Prostate gland (tissue), 2 donors: ENCODE measurements at places on chromosomes 1 and 21.

DNA sequence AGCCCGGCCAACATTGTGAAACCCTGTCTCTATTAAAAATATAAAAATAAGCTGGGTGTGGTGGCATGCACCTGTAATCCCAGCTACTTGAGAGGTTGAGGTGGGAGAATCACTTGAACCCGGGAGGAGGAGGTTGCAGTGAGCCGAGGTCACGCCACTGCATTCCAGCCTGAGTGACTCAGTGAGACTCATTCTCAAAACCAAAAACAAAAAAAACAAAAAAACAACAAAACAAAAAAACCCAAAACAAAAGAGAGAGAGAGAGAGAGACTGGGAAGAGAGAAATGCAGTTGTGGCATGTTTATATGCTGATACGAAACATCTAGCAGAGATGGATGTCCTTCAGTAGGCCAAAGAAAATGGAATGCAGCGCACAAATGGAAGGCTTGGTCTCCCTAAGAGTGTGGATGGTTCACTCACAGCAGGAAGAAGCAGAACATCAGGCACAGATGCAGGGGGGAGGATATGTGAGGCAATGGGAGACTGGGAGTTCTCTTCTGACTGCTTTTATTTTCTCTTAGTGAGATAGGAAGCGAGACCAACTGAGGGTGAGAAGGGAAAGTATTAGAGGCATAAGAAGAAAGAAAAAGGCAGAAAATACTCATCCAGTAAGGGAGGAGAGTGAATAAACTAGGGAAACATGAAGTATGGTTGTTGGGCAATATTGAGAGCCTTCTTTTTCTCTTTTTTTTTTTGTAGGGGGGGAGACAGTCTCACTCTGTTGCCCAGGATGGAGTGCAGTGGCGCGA is 16.0 kb downstream of the THEM4 start:
- DNase-seq, result no peak

DNA sequence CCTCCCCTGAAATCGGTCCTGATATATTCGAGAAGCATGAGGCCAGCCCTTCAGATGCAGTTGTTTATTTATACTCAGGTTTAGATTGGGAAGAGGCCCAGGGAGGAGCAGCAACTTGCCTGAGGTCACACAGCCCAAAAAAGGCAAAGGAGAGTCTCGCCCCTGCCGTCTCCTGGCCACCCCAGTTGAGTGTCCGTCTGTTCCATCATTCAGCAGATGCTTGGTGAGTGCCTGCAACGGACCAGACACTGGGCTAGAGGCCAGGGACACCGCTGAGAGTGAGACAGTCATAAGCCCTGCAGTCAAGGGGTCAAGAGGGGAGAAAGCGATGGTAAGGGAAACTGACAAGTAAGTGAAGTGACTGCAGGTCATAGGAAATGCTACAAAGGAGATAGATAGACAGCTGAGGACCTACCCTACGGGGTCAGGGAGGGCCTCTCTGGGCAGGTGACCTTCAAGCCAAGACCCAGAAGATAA is 15.4 kb upstream of the SELENON start:
- no peak for DNase-seq

- no peak for DNase-seq
These were observed 176.5 kb downstream of the NPHP4 start for GRCh38 chr1:5815716-5816115.

DNA sequence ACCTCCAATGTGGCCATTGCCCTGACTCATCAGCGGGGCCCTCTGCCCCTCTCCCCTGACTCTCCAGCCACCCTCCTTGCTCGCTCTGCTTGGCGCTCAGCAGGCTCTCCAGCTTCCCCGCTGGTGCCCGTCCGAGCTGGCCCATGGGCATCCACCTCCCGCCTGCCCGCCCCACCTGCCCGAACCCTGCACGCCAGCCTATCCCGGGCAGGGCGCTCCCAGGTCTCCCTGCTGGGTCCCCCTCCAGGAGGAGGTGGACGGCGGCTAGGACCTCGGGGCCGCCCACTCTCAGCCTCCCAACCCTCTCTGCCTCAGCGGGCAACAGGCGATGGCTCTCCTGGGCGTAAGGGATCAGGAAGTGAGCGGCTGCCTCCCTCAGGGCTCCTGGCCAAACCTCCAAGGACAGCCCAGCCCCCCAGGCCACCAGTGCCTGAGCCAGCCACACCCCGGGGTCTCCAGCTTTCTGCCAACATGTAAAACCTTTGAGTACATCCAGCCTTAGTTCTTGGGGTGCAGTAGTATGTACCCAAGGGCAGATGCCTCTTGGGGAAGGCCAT is 10.8 kb downstream of the HCN3 start:
- no peak for DNase-seq

- no peak for DNase-seq
These were observed 6.9 kb upstream of the NHLH2 start for GRCh38 chr1:115847787-115848186.

DNA sequence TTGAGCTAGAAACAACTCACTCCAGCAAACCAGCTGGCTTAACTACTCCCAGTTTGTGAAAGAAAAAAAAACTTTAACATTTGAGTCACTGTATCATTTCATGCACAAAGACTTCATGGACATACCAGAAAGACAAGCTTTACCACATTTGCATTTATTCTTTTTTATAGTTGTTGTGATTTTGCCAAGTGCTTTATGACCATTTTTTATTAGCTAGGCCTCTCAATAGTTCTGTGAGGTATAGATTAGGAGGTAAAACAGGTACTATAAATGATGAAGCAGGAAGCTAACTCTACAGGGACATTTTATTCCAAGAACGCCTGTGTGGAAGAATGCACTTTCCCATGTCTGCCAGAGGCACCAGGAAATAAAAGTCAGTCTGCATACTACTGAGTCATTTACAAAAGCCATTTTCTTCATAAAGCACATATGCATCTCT is 8.2 kb upstream of the DENND1B start:
- DNase-seq, result peak; percentile 63

DNA sequence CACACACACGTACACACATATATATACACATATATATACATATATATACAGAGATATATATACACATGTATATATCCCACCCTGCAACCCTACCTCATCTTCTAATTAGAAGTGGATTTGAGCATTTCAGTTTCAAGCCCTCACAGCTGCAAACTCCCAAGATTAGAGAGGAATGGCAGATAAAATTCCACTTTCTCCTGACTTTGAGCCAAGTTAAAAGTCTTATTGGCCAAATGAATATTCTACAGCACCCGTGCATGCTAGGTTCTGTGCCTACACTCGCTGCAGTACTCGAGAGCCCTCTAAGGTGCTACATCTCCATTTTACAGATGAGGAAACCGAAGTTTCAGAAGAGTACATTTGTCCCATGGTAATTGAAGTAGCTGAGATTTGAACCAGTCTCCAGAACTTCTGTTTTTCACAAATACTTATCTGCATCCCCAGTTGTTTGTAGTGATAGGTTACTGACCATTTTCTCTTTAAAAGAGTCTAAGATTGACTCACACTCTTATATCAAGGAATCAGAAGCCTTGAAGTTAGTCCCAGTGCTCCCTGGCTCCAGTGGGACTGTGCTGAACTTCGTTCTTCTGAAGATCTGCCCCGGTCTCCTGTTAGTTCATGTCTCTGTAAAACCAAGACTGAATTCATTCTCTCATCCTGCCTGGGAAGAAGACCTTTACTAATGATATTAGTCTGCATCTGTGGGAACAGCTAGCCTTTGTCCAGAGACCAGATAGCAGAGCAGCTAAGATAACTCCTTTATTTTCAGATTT is 292.1 kb downstream of the TM2D1 start:
- no peak for DNase-seq

- DNase-seq, result peak; percentile 89
These were observed 154.2 kb downstream of the EIF4G3 start for GRCh38 chr1:21022279-21023040.

GRCh38 chr1:1034439-1034781 is 14.5 kb downstream of the AGRN start:
- DNase-seq, result no peak

DNA sequence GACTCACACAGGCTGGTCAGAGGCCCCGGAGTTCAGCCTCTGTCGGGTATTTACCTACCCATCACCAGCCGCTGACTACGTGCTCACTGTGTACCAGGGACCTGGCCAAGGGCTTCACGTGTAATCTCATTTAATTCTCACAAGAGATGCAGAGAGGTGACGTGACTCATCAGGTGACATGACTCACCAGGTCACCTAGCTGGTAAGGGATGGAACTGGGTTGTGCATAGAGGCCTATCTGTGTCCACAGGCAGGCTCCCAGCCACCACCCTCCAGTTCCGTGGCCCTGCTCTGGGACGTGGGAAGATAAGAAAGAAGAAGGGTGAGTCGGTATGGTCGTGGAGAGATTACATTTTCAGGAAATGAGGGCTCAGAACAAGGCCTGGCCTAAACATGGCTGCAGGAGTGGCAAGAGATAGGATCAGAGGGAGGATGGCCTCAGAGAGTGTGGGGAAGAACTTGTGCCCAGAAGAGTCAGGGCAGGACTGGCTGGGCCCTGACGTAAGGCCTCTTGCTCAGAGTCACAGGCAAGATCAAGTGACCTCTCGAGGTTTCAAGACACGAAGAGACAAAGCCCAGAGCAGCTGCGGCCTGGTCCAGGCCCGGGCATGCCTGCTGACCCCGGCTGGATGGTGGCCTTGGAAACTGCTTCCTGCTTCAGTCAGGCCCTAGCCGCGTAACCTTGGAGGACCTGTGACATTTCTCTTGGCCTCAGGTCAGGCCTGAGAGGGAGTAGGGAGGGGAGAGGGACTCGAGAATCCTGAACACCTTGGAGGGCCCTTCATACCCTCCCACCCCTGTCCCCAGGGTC is 52.7 kb upstream of the WASF2 start:
- DNase-seq, result peak; percentile 45

- DNase-seq, result no peak
These were observed 53.2 kb downstream of the PRKCZ start for GRCh38 chr1:2103266-2103900.

- DNase-seq, result no peak
These were observed 272.9 kb downstream of the TGFB2 start for GRCh38 chr1:218617986-218618385.

DNA sequence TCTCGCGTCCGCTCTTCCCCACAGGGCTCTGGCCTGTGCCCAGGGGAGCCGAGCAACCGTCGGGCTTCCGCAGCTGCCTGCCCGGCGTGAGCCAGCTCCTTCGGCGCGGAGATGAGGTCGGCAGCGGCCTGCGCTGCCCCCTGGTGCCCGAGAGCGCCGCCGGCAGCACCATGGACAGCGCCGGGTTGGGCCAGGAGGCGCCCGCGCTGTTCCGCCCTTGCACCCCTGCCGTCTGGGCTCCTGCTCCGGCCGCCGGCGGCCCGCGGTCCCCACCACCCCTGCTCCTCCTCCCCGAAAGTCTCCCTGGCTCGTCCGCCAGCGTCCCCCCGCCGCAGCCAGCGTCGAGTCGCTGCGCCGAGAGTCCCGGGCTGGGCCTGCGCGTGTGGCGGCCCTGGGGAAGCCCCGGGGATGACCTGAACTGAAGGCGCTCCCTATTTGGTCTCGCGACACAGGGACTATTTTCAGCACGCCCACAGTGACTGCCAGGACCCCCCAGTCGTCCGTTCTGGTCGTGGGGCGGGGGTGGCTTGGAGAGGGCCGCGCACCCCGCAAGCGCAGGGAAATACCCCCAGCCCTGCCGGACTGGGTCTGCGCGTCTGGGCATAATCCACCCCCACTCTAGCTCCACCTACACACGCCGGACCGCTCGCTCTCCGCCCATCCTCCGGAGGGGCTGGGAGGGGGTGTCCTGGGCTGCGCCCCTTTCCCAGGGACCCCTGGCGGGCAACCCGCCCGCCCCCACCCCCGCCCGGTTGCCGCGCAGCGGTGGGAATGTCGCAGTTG is 1.3 kb downstream of the HES3 start:
- peak; percentile 64 for DNase-seq

GRCh38 chr1:30864681-30865080 is 43.9 kb downstream of the SDC3 start:
- no peak for DNase-seq

GRCh38 chr1:109241344-109241743 is 8.0 kb upstream of the CELSR2 start:
- DNase-seq, result no peak

- no peak for DNase-seq
These were observed 14.3 kb downstream of the S100A11 start for GRCh38 chr1:152022474-152022873.

DNA sequence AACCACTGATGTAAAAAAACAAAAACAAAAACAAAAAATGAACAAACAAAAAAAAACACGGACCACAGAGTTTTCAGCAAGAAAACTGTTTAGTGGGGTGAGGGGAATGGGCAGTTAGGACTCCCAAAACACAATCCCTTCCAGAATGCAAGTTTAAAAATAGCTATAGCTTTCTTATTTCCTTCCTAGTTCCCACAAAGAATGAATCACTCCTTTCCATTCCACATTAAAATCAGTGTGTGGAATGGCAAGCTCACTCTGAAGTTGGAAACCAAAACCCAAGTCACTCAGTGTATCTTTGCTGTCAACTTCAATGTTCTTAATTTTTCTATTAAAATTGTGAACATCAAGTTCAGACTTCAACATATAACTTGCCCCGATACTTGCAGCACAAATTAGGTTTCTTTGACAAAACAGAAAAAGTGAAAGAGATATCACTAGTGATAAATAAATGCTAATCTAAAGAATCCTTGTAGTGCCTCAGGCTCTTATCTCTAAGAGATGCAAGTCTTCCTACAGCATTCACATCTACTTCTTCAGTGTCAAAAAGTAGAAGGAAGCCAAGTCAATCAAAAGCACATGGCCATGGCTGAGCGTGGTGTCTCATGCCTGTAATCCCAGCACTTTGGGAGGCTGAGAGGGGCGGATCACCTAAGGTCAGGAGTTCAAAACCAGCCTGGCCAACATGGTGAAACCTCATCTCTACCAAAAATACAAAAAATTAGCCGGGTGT is 45.5 kb downstream of the TOR3A start:
- no peak for DNase-seq

DNA sequence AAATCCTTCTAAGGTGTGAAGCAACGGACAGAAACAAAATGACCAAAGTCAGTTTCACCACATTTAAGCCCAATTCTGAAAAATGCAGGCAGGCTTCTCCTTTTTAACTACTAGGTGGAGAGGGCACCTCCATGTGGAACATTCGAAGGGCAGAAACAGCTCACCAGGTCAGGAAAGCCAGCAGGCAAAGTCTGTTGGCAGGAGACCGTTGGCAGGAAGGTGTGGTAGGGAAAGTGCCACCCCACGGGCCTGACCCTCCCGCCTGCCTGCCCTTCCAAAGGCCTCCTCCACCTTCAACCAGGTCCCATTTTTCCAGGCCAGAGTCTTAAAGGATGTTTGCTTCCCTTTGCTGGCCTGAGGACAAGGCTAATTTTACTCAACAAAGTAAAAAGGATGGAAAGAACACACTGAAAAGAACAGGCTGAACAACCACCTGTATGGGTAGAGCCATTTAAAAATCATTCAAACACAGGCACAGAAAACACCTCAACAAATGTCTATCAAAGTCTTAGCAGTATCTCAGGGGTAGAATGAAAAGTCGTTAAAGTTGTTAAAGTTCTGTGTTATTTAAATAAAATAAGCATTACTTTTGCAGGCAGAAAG is 26.4 kb downstream of the CAPZB start:
- peak; percentile 48 for DNase-seq

GRCh38 chr1:55702064-55702463 is 486.9 kb upstream of the USP24 start:
- DNase-seq, result no peak
